ENCODE measurements at places on chromosomes 2 and 18.

- DNase-seq = no peak
These were observed 50.1 kb downstream of the CYP27C1 start for GRCh38 chr2:127170021-127170420.

DNA sequence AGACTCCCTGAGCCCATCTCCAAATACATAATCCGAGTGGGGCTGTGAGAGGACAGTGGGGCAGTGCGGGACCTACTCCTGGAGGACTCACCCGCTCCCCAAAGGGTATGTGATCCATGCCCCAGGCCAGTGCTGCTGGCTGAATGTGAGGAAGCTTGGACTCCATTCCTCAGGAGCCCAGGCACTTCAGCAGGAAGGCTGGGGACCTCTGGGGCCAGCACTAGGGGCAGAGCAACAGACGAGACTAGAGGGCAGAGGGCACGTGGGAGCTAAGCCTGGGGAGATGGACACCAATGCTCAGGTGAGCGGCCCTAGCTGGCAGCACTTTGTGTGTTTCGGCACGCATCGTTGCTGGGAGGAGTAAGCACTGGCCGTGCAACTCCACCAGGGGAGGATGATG, 84.9 kb downstream of the MALT1 start:
- no peak for DNase-seq

DNA sequence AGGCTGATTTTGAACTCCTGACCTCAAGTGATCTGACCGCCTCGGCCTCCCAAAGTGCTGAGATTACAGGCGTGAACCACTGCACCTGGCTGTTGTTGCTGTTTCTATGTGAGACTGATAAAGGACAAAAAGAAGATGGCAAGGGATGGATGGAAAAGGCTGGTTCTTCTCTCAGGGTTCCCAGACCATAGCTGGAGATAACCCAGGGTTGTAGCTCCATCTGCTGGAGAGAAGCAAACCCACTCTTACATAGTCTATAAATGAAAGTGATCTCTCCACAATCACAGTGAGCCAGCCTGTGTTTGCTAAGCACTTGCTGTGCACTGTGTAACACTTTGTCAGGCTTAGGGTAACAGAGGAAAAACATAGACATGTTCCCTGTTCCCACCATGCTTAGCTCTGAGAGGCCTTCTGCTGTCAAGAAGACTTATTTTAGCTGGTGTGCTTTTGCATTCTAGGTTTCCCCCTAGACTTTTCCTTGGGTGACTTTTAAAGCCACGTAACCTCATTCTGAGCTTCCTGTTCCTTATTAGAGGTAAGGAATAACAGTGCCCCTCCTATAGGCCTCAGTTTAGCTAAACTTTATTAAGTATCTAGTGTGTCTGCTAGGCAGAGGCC, 49.7 kb downstream of the LIMS1 start:
- no peak for DNase-seq

GRCh38 chr2:213149294-213149875, 2.0 kb downstream of the IKZF2 start:
- DNase-seq = no peak

DNA sequence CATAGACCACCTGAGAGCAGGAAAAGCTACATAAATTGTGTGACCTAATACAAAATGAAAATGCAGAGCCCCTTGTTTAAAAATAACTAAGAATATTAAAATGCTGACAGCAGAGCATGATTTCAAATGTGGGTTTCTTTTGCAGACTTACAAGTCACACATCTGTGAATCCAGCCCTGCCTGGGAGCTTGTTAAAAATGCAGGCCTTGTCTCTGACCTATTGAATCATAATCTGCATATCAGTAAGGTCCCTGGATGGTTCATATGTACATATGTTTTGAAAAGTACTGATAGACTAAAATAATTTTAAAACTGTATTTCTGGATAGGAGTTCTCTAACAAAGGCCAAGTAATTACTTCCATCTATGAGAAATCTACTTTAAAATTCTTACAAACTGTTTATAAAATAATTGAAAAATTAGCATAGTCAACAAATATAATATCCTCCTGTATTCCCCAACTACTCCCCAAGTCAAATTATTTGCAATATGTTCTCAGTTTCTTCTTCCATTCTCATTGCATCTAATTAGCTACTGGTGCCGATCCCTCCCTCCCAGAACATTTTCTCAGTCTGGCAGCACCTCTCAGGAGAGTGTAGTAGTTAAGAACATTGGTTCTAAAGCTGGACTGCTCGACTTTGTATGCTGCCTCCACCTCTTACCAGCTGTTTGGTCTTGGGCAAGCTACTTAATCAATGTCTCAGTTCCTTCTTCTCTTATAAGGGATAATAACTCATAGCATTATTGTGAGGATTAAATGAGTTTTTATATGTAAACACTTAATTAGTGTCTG, 1040.4 kb upstream of the CDH2 start:
- DNase-seq = no peak

DNA sequence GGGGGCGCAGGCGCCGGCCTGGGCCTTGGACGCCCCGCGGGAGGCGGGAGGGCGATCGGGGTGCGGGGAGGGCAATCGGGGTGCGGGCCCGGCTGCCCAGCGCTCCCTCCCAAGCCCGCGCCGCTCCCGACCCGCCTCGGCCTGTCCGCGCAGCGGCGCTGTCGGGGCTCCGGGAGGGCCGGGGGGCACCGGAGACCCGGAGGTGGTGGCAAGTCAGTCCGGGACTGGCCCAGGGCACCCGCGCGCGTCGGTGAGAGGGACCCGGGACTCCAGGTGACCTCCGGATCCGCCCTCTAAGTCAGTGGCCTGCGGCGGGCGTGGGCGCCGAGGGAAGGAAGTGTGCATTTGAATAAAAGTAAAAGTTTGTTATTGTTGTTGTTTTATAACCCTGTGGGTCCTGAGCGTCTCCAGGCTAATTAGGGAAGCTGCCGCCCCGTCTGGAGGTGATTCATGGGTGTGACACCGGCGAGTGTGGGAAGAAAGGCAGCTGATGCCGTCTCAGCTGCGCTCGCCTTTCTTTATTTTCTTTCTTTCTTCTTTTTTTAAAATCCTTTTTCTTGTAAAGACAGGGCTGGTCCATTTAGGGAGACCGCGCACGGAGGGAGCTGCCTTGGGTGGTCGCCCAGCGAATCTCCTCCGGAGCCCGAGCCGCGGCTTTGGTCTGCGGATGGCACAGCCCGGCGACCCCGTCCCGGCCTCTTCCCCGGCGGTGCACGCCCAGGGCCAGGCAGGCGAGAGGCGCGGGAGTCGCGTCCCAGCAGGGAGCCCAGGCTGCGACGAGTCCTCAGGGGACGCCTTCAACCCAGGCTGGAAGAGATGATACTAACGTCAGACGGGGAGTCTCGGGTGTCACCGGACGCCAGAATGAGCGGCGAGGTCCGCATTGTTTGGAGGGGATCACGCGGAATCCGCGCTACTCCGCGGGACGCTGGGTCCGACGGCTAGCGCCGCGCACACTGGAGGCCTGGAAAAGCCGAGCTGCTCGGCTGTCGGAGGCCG, 627 bp upstream of the CRACDL start:
- no peak for DNase-seq

GRCh38 chr18:57311472-57311871, 40.9 kb upstream of the ST8SIA3 start:
- no peak for DNase-seq

- no peak for DNase-seq
These were observed 360.0 kb downstream of the EPHA4 start for GRCh38 chr2:221212105-221212504.

GRCh38 chr2:23157812-23158211, 227.2 kb upstream of the KLHL29 start:
- DNase-seq = no peak

DNA sequence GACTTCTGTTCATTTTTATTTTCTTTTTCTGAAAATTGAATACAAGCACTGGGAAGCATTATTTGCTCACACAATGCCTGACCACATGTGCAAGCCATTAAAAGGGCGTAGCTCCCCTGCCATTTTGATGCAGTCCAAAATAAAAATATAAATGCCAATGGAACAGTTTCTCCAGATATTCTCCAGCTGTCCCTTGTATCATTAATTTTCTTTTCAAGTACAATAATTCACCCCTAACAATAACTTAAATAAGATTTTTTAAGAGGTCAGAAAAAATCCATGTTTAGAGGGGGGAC, 168.0 kb downstream of the TMEFF2 start:
- DNase-seq = no peak

GRCh38 chr2:160220545-160221009, 20.5 kb upstream of the ITGB6 start:
- DNase-seq = no peak

- DNase-seq = no peak
These were observed 43.6 kb downstream of the VPS54 start for GRCh38 chr2:63975437-63976124.
